ENCODE measurements at places on chromosomes 7 and 10. TPM values are rescaled to one million over a fixed set of nuclear protein-coding genes. Genes with fewer than 3 reads are reported as not detected.

MICALL2 gene
- 76.5 TPM for total RNA-seq

ST8SIA6 gene
- not detected for total RNA-seq

ITIH5 gene
- total RNA-seq, result 19.4 TPM

ANXA8 gene
- total RNA-seq, result not detected

GNAT3 gene
- total RNA-seq, result not detected

MMP21 gene
- total RNA-seq, result not detected

PDZD7 gene
- total RNA-seq, result 0.53 TPM

HILPDA gene
- 19.3 TPM for total RNA-seq

TMEM236 gene
- total RNA-seq, result not detected

SPDYE17 gene
- total RNA-seq, result not detected

HOXA11 gene
- not detected for total RNA-seq

LRRC18 gene
- total RNA-seq, result not detected

MALRD1 gene
- total RNA-seq, result not detected

MMD2 gene
- total RNA-seq, result not detected

PLPP4 gene
- not detected for total RNA-seq

FAM13C gene
- 10.7 TPM for total RNA-seq

CARD11 gene
- 0.64 TPM for total RNA-seq

FGL2 gene
- 77.9 TPM for total RNA-seq

STEAP2 gene
- total RNA-seq, result 18.7 TPM

PRSS37 gene
- total RNA-seq, result not detected

MKX gene
- 15.8 TPM for total RNA-seq

RET gene
- total RNA-seq, result not detected

NEUROG3 gene
- not detected for total RNA-seq

BLVRA gene
- 36.1 TPM for total RNA-seq
